Left renal cortex interstitium (tissue), 4 donors: ENCODE measurements at places on chromosomes 6 and 20. TPM values are rescaled to one million over a fixed set of nuclear protein-coding genes. Genes with fewer than 3 reads are reported as not detected.

Gene OLIG3
- polyA plus RNA-seq = not detected

DNA sequence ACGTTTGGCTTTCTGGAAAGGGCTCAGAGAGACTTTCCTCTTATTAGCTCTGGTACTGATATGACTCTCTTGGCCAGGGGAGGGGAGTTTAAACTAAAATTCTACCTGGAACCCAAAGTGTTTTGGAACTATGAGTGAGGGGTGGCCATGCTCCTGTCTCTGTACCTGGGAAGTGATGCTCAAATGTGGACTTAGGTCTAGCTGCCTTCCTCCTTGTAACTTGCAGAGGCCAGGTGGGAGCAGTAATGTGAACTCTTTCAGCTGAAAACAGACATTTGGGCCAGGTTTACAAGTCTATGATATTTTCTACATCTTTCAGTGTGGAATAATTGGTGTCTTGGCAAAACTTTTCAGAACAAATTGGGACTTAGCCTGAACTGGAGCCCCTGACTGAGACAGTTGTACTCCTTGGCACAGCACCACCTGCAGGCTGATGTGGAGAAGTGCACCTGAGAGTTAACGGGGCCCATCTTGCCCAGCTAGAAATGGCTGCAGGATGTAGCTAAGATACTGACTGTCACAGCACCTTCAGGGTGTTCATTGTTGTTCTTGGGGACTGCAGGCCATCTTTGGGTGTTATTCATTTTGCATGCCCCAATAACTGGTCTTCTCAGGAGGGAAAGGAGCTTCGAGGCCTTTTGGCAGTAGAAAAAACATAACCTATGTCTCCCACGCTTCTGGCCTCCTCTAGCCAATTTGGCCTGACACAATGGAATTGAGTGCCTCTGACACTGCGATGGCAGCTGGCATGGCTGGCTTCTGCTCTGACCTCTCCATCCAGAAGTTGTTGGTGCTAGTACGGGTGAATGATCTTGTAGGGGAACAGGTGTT, 37.1 kb downstream of the CD109 start:
- peak; percentile 26 for DNase-seq

Gene PRR18
- 0.35 TPM for polyA plus RNA-seq

Gene BMP7
- 113 TPM for polyA plus RNA-seq

DNA sequence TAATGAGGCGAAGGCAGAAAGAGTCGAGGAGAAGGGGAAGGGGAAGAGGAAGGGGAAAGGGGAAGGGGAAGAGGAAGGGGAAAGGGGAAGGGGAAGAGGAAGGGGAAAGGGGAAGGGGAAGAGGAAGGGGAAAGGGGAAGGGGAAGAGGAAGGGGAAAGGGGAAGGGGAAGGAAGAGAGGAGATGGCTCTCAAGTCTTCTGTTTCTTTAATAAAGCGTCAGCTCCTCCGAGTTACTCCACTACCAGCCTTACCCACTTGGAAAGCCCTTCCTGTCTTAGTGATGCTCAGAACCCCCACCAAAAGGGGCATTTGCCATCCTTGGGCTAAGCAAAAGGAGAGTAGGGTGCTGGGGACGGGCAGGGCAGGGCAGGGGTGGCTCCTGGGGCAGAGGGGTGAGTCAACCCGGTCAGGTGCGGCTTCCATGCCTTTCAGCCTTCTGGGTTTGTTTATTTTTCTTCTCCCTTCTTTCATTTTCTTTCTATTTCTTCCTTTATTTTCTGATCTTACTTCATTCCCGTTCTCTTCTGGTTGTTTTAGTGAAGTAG, 476 bp upstream of the CLIC5 start:
- no peak for DNase-seq

- no peak for DNase-seq
Measured at GRCh38 chr20:51275826-51276225, 252.9 kb upstream of the KCNG1 start.

DNA sequence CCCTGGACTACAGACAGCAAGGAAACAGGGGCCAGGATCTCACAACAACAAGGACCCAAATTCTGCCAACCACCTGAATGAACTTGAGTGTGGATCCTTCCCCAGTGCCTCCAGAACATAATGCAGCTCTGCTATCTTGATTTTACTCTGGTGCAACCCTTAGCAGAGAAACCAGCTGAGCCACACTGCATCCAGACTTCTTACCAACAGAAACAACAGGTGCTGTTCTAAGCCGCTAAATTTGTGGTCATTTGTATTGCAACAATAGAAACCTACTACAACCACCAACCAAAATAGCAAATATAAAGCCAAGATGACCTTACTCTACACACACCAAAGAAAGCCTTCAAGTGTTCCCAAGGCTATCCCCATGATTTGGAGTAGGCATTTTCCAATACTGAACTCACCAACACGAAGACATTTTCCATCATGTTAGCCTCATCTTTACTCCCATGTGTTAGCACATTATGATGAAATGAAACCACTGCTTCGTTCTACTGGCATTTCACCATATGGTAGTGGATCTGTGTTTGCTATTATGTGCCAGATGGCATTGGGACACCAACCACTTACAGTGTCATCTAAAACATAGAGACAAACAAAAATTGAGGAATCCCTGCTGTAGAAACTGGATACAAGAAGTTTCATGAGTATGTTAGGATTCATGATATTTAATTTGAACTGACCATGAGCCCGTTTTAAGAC, 249.8 kb upstream of the ID4 start:
- DNase-seq = no peak

Gene SF3B5
- polyA plus RNA-seq = 128 TPM

Gene CST7
- polyA plus RNA-seq = 0.48 TPM

DNA sequence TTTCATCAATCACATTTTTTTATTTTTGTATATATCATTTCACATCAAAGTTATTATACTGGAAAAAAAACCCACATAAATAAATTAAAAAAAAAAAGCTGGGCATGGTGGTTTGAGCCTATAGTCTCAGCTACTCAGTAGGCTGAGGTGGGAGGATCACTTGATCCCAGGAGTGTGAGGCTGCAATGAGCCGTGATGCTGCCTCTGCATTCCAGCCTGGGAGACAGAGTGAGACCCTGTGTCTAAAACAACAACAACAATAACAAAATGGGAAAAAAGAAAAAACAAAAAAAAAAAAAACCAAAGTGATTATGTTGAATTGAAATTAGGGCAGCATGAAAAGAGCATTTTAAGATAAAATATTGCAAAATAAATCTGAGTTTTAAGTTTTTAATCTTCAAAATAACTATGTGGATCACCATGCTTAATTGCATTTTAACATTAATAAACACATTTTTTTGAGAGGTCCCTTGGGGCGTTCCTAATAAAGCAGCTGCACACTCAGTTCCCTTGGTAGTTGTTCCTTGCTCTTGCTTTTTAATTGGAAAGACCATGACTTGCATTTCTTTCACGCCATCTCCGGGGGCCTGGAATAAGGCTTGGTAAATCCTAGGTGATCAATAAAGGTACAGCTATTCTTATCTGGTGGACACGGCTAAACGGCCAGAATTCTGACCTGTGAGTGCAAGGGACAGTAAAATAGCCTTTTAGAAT, 15.1 kb downstream of the NOX3 start:
- no peak for DNase-seq

DNA sequence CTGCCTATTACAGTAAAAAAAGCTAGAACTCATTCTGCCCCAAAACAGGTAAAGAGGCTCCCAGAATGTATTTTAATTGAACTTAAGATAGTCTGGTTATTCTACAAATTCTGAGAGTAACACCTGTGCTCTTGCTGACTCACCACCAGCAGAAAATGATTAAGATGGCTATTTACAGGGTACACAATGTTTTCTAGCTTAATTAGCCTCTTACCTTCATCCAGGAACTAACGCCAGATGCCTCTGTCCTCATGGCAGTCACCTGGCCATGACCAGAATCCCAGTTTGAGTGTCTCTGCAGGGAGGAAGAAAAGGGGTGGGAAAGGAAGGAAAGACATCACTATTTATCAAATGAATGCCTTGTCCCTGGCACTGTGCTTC, 31.3 kb upstream of the PPP1R3G start:
- DNase-seq = no peak

- DNase-seq = no peak
Measured at GRCh38 chr6:151205721-151206600, 33.8 kb upstream of the AKAP12 start.

- DNase-seq = no peak
Measured at GRCh38 chr6:16730738-16731477, 30.4 kb downstream of the ATXN1 start.

GRCh38 chr6:44116641-44117382, 10.4 kb downstream of the MRPL14 start:
- no peak for DNase-seq
